ENCODE measurements at places on chromosomes 2 and 18.

- DNase-seq = no peak
Observed at GRCh38 chr2:9074930-9075329, 71.4 kb upstream of the MBOAT2 start.

GRCh38 chr2:187180529-187180928 is 267.5 kb downstream of the CALCRL start:
- DNase-seq = no peak

DNA sequence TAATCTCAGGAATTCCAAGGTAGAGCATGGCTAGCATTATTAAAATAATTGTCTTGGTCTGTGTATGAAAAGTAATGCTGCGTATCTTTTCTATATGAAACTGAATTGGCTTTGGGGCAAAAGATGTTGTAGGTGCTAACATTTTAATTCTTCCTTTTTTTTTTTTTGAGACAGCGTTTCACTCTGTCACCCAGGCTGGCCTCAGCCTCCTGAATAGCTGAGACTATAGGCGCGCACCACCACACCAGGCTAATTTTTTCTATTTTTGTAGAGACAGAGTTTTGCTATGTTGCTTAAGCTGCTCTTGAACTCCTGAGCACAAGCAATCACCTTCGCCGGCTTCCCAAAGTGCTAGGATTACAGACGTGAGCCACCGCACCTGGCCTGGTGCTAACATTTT is 172.6 kb upstream of the STON1 start:
- no peak for DNase-seq

GRCh38 chr2:129828792-129829191 is 150.7 kb upstream of the RAB6C start:
- DNase-seq = no peak

- no peak for DNase-seq
Observed at GRCh38 chr2:714005-714741, 37.0 kb upstream of the TMEM18 start.

- no peak for DNase-seq
Observed at GRCh38 chr2:160257041-160257742, 57.1 kb upstream of the ITGB6 start.

- DNase-seq = no peak
Observed at GRCh38 chr18:7202169-7202568, 28.7 kb upstream of the LRRC30 start.

GRCh38 chr18:56221195-56222065 is 417.0 kb downstream of the TXNL1 start:
- DNase-seq = no peak

DNA sequence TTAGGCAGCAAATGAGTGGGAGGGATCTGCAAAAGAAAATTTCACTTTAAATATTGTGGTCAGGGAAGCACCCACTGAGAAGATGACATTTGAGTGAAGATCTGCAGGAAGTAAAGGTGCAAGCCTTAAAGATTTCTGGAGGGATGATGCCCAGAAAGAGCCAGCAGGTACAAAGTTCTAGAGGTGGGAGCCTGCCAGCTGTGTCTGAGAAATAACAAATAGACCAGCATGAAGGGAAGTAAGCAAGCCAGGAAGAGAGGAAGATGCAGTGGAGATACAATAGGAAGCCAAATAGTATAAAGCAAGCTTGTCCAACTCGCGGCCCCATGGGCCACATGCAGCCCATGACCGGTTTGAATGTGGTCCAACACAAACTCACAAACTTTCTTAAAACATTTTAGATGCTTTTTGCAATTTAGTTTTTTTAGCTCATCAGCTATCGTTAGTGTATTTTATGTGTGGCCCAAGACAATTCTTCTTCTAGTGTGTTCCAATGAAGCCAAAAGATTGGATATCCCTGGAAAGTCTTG is 489.9 kb downstream of the DCC start:
- DNase-seq = no peak

GRCh38 chr2:122389694-122390093 is 634.2 kb downstream of the TSN start:
- peak; percentile 48 for DNase-seq

- no peak for DNase-seq
Observed at GRCh38 chr18:13260197-13260934, 41.8 kb downstream of the LDLRAD4 start.

- no peak for DNase-seq
Observed at GRCh38 chr2:64850642-64851041, 138.6 kb upstream of the SLC1A4 start.

GRCh38 chr2:128325611-128326181 is 7.0 kb upstream of the HS6ST1 start:
- DNase-seq = no peak
